ENCODE measurements at places on chromosomes 4 and X.

GRCh38 chr4:137129845-137130244 is 402.4 kb downstream of the PCDH18 start:
- DNase-seq: no peak

- DNase-seq: no peak
Observed at GRCh38 chr4:70927502-70928137, 25.5 kb downstream of the MOB1B start.

DNA sequence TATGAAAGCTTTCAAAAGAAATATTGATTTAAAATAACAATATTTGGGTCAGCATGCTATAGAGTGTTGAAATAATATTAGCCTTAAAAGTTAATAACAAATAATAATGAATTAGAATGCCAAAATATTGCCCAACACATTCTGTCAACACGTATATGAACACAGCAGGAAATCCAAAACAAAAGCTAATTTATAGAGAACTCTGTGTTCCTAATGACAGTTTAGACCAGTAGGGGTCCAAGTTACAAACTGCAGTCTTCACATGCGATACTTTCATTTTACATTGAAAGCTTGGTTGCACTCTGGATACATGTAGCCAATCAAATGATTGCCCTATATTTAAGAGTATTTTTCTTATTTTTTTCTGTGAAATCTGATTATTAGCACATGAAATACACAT is 274.4 kb downstream of the DCTD start:
- no peak for DNase-seq

- DNase-seq: no peak
Observed at GRCh38 chrX:85111347-85111746, 107.7 kb downstream of the APOOL start.

GRCh38 chr4:173526724-173527102 is 3.3 kb downstream of the HAND2 start:
- DNase-seq: no peak

GRCh38 chrX:68413254-68413653 is 20.0 kb downstream of the OPHN1 start:
- DNase-seq: no peak

GRCh38 chr4:25843340-25844097 is 19.3 kb downstream of the SEL1L3 start:
- DNase-seq: no peak

GRCh38 chrX:22795671-22796070 is 204.1 kb upstream of the DDX53 start:
- no peak for DNase-seq

DNA sequence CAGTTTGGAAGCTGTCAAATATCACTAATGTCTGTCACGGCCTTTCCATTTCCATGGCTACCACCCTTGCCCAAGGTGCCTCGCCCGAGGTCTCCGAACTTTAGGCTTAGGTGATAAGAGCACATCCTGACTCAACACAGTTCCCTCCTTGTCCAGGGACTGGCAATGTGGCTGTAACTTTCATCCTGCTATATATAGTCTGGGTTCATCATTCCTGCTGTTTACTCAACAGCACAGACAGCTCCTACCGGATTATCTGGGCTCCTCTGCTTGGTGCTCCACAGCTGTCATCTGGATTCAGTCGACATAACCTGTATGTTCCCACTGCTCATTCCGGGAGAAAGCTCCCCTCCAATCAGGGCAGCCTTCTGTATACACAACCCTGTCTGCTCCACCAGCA is 51.2 kb downstream of the GATB start:
- no peak for DNase-seq
